AML-193 (cell line): ENCODE measurements at places on chromosomes 2 and 18.

DNA sequence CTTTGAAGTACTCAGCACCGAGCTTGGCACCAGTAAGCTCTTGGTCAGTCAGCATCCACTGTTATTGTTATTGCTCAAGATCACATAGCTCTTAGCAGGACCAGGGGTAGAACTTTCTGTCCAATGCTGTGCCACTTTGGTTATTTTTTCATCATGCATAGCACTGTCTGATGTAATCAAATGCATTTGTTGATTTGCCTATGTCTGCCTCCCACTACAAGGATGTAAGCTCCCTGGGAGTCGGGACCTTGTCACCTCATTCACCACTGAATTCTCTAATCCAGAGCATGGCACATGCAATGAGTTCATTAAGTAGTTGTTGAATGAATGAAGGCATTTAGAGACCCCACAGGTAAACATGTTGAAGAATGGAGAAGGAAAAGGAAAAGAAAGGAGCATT is 29.0 kb upstream of the DLX1 start:
- DNase-seq: no peak

GRCh38 chr18:6414723-6415417 is at the start of gene L3MBTL4:
TSS of gene L3MBTL4 (minus strand) at chr18:6414911. CDS start at chr18:6311625, 103,286 bp downstream.
- peak; percentile 22 for DNase-seq

- no peak for DNase-seq
Observed at GRCh38 chr2:215624423-215624829, 188.6 kb upstream of the FN1 start.

- no peak for DNase-seq
Observed at GRCh38 chr2:100185105-100185504, 42.7 kb upstream of the AFF3 start.

DNA sequence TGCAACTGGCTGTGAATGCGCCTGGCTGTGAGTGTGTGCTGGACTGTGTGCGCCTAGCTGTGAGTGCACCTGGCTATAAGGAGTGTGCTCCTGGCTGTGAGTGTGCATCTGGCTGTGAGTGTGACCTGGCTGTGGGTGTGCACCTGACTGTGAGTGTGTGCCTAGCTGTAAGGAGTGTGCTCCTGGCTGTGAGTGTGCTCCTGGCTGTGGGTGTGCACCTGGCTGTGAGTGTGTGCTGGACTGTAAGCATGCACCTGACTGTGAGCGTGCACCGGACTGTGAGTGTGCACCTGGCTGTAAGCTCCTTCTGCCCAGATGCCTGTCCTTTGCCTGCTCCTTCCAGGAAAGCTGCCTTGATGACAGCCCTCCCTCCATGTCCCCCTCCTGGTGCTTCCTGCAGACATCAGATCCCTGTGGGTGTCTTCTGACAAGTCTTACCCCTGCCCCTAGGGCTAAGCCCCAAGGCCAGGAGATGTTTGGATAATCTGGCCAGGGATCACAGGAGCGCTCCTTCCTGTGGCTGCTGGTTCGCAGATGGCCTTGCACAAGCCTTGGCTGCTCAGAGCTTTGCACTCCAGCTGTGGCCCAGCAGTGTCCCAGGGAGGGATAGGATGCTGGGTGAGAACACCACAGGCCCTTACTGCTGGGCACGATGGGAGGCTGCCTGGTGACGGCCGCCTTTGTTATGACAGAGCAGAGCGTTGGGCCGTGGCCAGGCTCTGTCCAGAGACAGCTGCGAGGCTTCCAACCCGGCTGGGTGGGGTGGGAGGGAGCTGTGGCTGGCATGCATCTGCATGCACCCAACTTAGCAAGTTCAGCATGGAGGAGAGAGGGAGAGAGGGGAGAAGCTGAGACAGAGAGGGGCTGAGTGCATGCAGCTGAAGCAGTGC is 89.9 kb downstream of the GLI2 start:
- DNase-seq: no peak
